ENCODE measurements at places on chromosomes 2 and 18. TPM values are rescaled to one million over a fixed set of nuclear protein-coding genes. Genes with fewer than 3 reads are reported as not detected.

- no peaks in the 10 kb centered on the region for H3K36me3 ChIP-seq
- H3K4me3 ChIP-seq: no peak overlapping the region
- H3K4me1 ChIP-seq: no peaks in the 10 kb centered on the region
- DNase-seq: no peak
Observed at GRCh38 chr2:32212295-32212694, 46.6 kb downstream of the SLC30A6 start.

DNA sequence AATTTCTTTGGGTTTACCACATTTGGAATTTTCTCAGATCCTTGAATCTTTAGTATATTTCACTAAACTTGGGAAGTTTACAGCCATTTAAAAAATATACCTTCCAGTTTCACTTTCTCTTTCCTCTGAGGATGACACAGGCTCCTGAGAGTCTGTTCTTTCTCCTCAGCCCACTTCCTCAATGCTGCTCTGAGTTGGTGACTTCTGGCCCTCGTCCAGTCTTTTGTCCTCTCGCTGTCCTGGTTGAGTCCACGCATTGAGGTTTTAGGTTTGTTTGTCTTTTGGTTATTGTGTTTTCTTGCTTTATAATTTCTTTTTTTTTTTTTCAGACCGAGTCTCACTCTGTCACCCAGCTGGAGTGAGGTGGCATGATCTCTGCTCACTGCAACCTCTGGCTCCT is 40.7 kb upstream of the GALR1 start:
- no peaks in the 10 kb centered on the region for H3K36me3 ChIP-seq
- H3K4me3 ChIP-seq: no peak overlapping the region
- peaks cover 10% of the 10 kb centered on the region for H3K4me1 ChIP-seq

- H3K27ac ChIP-seq: no peak overlapping the region
- H3K27me3 ChIP-seq: no peaks in the 10 kb centered on the region
- no peak for DNase-seq
- H3K36me3 ChIP-seq: no peaks in the 10 kb centered on the region
- H3K4me1 ChIP-seq: no peaks in the 10 kb centered on the region
Observed at GRCh38 chr2:64939332-64939917, 49.8 kb upstream of the SLC1A4 start.

GRCh38 chr18:5895299-5895875 is at the start of gene TMEM200C:
Gene TMEM200C, minus strand, starts transcription at chr18:5895522. Its CDS starts 3,459 bp downstream, at chr18:5892063.
- no peaks in the 10 kb centered on the region for H3K4me1 ChIP-seq
- H3K36me3 ChIP-seq: no peaks in the 10 kb centered on the region
- peak within 1 kb of the TSS; percentile 46 for H3K4me3 ChIP-seq
- peaks cover 4% of the 10 kb centered on the region for H3K27me3 ChIP-seq
- no peak for DNase-seq

GRCh38 chr2:57396355-57397098 is 650.1 kb upstream of the VRK2 start:
- no peaks in the 10 kb centered on the region for H3K4me1 ChIP-seq
- H3K4me3 ChIP-seq: no peak overlapping the region
- no peak overlapping the region for H3K27ac ChIP-seq

DNA sequence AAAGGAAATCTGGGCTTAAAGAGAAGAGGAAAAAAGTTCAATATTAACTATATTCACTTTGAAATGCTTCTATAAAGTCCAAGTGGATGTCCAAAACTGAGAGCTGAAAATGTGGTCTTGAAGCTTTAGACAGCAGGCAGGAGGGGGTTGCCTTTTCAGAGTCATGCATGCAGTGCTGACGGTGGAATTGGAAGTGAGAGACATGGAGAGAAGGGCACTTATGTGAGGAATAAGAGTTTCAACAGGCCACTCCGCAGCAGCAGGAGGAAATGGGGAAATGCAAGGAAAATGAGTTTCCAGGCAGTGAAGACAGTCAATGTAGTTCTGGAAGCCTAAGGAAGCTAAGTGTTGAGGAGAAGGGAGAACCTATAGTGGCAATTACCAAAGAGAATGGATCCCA is 33.0 kb upstream of the LRRC30 start:
- no peak overlapping the region for H3K27ac ChIP-seq
- H3K4me3 ChIP-seq: no peak overlapping the region
- H3K27me3 ChIP-seq: no peaks in the 10 kb centered on the region
- DNase-seq: no peak
- H3K36me3 ChIP-seq: no peaks in the 10 kb centered on the region

- no peak for DNase-seq
Observed at GRCh38 chr18:79730804-79731203, 51.2 kb downstream of the CTDP1 start.

DNA sequence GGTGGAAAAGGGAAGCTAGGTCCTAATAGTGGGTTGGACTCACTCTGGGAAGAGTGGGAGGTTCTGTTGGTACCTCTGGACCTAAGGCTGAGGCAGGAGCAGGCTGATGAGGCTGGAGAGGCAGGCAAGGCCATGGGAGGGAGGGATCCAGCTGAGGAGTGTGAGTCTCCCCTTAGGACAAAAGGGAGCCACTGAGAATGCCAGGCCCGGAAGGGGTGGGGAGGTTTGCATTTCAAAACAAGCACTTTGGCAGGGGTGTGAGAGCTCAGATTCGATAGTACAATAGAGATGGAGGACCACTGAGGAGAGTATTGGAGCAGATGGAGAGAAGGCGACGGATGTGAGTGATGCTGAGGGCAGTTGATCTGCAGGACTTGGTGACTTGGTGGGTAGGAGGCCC is 132.1 kb upstream of the CAPN13 start:
- DNase-seq: no peak
- H3K4me3 ChIP-seq: no peak overlapping the region
- H3K27ac ChIP-seq: no peak overlapping the region
- no peaks in the 10 kb centered on the region for H3K36me3 ChIP-seq

DNA sequence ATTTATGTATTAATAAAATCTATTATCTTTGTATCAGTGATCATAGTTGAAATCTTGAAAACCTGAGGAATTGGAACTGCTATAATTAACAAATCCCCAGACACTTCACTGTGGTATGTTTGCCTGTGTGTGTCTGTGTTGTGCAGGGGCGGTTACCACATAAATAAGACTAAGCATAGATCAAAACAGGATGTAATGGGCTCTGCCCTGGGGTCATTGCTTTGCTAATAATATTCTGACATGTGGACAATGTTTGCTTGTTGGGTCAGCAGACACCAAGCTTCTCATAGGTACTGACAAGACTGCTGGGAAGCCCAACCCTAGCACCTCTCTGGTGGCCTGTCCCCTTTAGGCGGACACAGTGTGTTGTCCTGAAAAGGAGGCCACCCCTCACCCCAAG is 35.8 kb upstream of the DOK6 start:
- H3K36me3 ChIP-seq: no peaks in the 10 kb centered on the region
- H3K4me3 ChIP-seq: no peak overlapping the region
- H3K4me1 ChIP-seq: no peaks in the 10 kb centered on the region
- H3K27ac ChIP-seq: no peak overlapping the region

- no peaks in the 10 kb centered on the region for H3K36me3 ChIP-seq
- no peak overlapping the region for H3K27ac ChIP-seq
- no peaks in the 10 kb centered on the region for H3K4me1 ChIP-seq
Observed at GRCh38 chr2:15975676-15976075, 35.3 kb downstream of the MYCN start.

GRCh38 chr2:19131871-19132270 is 226.6 kb downstream of the OSR1 start:
- H3K36me3 ChIP-seq: no peaks in the 10 kb centered on the region
- H3K27me3 ChIP-seq: no peaks in the 10 kb centered on the region
- no peak overlapping the region for H3K27ac ChIP-seq
- no peaks in the 10 kb centered on the region for H3K4me1 ChIP-seq

- no peaks in the 10 kb centered on the region for H3K27me3 ChIP-seq
- H3K27ac ChIP-seq: no peak overlapping the region
- no peaks in the 10 kb centered on the region for H3K4me1 ChIP-seq
- no peaks in the 10 kb centered on the region for H3K36me3 ChIP-seq
Observed at GRCh38 chr2:60353406-60353800, 200.1 kb downstream of the BCL11A start.

DNA sequence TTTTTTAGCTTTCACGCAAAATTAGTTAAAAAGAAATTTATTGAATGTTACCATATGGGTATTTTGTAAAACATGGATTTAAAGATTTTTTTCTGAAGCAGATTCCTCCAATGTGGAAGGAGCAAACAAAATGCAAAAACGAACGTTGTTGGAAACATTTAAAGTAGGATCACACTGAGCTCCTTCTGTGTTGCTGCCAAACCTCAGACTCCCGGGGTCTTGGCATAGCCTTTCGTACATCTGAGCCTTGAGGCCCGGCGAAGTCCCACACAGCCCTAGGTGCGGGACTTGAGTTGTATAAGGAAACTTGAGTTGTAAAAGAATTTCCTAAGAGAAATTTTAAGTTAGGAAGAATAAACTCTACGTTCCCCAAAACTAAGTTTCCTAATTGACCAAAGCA is 52.0 kb upstream of the CD226 start:
- H3K4me1 ChIP-seq: no peaks in the 10 kb centered on the region
- H3K27me3 ChIP-seq: no peaks in the 10 kb centered on the region

Gene SKA1
- total RNA-seq: not detected

Gene MDH1B
- total RNA-seq: 6.3 TPM

Gene ACTG2
- total RNA-seq: 1,273 TPM

Gene CYP27A1
- 4.1 TPM for total RNA-seq

Gene IHH
- not detected for total RNA-seq

Gene TRIB2
- total RNA-seq: 83.6 TPM

Gene CD207
- not detected for total RNA-seq

Gene RNF152
- total RNA-seq: 23.8 TPM

Gene SCN9A
- 1.5 TPM for total RNA-seq

Gene ST8SIA3
- total RNA-seq: 0.07 TPM

Gene APCDD1
- 115 TPM for total RNA-seq

Gene HOXD1
- total RNA-seq: 0.21 TPM
